ENCODE measurements at places on chromosomes 4 and X.

- DNase-seq = no peak
Measured at GRCh38 chr4:2341261-2341841, 77.1 kb downstream of the ZFYVE28 start.

GRCh38 chrX:7076245-7076661 is 71.3 kb upstream of the STS start:
- no peak for DNase-seq

DNA sequence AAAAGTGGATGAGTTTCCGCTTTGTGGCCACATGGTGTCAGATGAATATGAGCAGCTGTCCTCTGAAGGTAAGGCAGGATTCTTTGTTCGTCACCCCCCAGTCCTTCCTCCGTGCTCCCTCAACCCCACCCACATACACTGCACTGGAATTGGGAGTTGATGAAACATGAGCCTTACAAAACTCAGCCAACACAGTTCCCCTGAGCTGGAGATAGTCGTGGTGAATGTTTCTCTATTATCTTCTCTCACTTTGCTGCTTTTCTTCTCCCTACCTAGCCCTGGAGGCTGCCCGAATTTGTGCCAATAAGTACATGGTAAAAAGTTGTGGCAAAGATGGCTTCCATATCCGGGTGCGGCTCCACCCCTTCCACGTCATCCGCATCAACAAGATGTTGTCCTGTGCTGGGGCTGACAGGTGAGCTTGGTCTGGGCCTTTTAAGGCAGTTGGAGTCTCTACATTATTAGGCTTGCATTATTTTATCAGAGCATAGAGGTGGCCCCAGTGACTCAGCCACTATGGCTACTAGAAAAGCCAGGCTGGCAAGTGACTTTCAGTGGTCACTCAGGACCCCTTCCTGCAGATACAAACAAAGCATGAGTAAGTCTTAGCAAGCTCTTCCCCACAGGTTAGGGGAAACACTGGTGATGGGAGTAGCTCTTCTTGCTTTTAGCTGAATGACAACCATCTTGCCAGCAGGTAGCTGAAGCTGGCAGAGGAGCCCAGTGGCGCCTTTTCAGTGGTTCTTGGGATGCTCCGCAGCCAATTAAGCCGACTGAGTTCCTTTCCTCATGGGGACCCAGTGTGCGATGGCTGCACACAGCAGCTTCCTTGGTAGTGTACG is 1.6 kb downstream of the RPL10 start:
- DNase-seq = no peak

- no peak for DNase-seq
Measured at GRCh38 chr4:20592013-20592412, 108.2 kb upstream of the PACRGL start.

DNA sequence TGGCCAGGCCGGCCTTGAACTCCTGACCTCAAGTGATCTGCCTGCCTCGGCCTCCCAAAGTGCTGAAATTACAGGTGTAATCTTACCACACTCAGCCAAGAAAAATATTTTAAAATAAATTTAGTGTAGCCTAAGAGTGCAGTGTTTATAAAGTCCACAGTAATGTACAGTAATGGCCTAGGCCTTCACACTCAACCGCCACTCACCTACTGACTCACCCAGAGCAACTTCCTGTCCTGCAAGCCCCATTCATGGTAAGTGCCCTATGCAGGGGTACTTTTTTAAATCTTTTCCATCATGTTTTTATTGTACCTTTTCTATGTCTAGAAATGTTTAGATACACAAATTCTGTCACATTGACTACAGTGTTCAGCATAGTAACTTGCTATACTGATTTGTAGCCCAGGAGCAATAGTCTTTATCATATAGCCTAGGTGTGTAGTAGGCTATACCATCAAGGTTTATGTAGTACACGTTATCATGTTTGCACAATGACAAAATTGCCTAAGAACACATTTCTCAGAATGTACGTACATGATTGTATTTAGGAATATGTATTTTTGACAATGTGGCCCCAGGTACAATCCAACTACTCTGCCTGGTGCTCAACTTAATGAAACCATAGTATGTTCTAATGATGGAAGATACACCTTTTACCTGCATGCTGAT is 455.2 kb downstream of the PCDH7 start:
- DNase-seq = peak; percentile 78

Measured in epithelial cell of esophagus (primary cell).